HuH-7.5 (cell line): ENCODE measurements at places on chromosomes 13 and 19.
A peak's percentile ranks its signal among the peaks of the same experiment; 100 is the strongest.

DNA sequence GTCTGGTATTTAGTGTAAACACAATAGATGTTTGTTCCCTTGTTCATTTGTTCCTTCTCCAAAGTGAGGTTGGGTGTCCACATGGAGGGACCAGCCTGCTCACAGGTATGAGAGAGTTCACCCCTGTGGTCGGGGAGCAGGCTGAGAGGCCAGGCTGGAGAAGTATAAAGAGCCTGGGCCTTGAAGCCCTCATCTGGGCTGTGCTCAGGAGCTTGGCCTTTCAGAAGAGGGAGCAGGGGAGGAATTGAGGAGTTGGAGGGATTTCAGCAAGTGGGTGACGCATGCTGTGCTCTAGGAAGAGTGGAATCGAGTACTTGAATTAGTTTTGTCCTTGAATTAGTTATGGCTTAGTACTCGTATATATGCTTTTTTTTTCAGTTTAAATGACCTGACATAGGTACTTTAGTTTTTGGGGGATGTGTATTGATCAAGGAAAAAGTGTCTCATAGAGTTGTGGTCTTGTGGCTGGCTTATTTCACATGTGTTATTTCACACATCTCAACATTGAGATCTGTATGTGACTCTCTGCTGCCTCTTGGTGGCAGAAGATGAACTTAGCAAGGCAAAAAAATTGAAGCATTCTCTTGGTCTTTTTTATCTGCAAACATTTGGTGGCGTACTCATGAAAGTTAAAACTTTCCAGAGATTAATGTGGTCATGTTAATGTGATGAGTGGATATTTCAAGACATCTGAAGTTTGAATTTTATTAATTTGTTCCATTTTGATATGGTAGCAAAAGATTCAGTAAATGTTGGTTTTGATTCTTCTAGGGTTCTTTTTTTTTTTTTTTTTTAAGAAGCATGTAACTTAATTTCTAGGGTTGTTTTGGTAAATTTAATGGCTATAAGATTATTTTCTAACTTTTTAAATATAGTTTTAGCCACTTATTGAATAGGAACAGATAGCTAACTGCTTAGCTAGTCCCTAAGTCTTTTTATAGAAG, 54.3 kb downstream of the SLAIN1 start:
- DNase-seq = peak; percentile 11

DNA sequence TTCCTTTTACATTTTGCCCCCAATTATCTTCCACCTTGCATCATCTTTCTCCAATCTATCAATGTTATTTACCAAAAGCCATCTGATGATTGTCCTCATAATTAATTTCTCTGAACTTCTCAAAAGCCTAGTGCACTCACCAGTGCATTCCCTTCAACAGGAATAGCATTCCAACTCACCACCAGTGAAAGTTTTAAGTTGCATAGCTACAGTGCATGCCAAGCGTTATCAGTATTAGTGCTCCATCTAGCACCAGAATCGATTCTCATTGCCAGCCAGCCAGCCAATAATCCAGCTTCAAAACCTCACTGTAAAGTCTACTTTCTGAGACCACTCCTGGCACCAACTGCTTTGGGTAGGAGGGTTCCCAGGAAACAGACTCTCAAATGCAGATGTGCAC, 7.4 kb downstream of the MYCBP2 start:
- DNase-seq = no peak

GRCh38 chr19:17718947-17719711, at the start of gene MAP1S:
Gene MAP1S, plus strand, starts transcription at chr19:17719480. Its CDS starts 23 bp downstream, at chr19:17719503.
- DNase-seq = peak; percentile 92

DNA sequence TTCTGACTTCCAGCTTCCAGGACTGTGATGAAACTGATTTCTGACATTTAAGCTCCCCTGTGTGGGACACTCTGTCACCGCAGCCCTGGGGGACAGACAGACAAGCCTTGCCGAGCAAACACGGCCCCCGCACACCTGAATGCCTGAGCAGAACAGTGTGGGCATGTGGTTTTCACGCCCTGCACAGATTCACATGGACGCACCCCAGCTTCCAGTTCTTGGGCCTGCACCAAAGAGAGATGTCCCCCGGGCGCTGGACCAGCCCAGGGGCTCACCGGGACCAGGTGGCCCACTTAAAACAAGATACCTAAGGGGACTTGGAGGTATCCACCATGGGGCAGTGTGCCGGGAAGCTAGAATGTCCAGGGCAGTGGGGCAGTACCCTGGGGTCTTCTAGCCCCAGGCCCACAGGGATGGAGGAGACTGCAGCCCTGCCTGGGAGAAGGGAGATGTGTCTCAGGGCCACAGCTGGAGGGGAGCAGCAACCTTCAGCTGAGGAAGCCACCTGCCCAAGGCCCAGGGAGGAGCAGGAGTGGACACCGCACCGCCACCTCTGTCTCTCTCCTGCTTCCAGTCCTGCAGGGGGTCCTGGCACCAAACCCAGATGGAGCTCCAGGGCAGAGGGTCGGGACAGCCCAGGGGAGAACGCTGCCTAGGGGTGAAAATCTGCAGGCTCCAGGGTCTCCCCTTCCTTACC, 50.5 kb downstream of the SOX1 start:
- DNase-seq = no peak

DNA sequence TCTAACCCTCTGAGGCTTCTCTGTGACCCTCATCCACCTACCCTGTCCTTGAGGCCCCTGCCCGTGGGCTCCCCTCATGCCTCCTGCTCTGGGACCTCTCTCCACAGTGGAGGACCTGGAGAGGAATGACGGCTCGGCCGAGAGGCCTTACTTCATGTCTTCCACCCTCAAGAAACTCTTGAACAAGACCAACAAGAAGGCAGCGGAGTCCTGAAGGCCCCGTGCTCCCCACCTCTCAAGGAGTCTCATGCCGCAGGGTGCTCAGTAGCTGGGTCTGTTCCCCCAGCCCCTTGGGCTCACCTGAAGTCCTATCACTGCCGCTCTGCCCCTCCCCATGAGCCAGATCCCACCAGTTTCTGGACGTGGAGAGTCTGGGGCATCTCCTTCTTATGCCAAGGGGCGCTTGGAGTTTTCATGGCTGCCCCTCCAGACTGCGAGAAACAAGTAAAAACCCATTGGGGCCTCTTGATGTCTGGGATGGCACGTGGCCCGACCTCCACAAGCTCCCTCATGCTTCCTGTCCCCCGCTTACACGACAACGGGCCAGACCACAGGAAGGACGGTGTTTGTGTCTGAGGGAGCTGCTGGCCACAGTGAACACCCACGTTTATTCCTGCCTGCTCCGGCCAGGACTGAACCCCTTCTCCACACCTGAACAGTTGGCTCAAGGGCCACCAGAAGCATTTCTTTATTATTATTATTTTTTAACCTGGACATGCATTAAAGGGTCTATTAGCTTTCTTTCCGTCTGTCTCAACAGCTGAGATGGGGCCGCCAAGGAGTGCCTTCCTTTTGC, 10.8 kb upstream of the ILF3 start:
- DNase-seq = no peak

DNA sequence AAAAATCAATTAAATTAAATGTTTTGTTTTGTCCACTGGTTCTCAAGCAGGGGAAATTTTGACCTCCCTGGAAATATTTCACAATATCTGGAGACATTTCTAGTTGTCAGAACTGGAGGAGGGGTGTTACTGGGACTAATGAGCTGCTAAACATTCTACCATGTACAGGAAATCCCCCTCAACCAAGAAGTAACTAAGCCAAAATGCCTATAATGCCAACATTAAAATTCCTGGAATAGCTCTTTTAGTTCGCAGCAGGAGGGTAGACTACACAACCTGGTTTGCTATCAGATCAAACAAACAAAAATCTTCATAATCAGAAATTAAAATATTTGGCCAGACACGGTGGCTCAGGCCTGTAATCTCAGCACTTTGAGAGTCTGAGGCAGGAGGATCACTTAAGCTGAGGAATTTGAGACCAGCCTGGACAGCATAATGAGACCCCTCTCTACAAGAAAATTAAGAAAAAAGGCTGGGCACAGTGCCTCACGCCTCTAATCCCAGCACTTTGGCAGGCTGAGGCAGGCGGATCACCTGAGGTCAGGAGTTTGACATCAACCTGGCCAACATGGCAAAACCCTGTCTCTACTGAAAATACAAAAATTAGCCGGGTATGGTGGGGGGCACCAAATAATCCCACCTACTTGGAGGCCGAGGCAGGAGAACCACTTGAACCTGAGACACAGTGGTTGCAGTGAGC, 13.7 kb upstream of the SMARCA4 start:
- no peak for DNase-seq

DNA sequence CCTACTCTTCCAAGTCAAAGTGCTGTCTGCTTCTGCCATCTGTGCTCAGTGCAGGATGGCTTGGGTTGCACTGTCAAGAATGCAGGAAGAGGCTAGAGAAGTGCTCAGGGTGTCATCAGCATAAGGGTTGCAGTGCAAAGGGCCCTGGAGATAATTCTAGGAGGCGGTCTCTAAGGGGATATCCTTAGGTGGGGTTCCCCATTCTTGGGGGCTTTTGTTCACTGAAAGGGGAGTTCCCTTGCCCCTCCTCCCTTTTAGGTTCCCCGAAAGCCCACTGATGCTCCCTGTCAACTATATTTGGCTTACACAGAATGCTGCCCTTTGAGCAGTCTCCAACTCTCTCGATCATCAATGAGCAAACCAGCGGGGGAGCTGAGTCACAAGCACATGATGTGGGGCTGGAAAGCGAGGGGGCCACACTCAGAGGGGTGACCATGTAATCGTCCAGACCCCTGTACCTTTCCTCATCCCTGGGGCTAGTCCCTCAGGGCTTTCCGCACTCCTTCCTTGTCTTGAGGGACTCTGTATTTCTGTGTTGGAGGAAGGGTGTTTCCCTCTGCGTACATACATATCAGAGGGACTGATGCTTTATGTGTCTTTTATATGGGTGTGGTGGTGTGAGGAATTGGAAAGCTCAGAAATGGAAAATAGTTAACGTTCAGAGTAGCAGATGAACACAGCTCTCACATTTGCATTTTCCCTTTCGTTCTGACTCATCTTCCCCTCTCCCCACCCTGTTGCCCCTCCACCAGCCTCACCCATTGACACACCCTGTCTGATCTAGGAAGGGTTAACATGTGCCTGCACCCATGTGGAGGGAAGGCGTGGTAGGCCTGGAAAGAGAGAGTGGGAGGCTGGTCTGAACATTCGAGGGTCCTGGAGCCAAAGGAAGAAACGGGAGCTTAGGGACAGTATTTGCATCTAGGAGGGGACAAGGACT, 6.7 kb downstream of the ZBTB32 start:
- no peak for DNase-seq

- no peak for DNase-seq
Measured at GRCh38 chr19:11401808-11402543, 17.1 kb downstream of the RGL3 start.

DNA sequence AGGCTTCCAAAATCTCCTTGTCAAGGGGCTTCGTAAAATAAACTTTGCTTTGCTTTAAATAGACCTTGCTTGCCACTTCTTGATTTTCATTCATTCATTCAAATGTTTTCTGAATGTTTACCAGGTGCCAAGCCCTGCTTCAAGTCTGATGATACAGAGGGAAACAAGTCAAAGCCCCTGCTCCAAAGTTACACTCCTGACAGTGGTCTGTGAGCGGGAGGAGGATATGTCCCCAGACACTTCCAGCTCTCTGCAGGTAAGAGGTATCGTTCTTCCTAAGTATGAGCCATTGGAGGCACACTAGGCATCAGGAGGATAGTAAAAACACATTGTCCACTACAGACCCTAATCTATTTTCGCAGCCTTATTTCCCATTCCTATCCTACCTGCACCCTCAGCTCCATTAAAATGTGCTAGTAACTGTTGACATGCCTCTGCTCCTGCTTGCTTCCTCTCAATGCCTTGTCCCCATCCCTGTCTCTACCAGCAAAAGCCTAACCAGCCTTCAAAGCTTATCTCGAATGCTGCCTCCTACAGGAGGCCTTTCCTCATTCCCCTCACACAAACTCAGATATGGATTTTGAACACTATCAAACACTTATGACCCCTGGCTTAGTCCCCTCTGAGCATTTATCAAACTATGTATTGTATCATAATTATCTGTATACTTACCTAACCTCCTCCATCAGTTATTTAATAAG, 6.2 kb upstream of the WBP4 start:
- peak; percentile 10 for DNase-seq

GRCh38 chr13:99315186-99315585, 8.0 kb upstream of the GPR183 start:
- DNase-seq = no peak

GRCh38 chr13:79456656-79457365, 24.1 kb upstream of the NDFIP2 start:
- DNase-seq = no peak

- no peak for DNase-seq
Measured at GRCh38 chr13:23670793-23671192, 100.6 kb downstream of the TNFRSF19 start.

GRCh38 chr13:36428086-36428485, 4.2 kb upstream of the CCNA1 start:
- DNase-seq = no peak

DNA sequence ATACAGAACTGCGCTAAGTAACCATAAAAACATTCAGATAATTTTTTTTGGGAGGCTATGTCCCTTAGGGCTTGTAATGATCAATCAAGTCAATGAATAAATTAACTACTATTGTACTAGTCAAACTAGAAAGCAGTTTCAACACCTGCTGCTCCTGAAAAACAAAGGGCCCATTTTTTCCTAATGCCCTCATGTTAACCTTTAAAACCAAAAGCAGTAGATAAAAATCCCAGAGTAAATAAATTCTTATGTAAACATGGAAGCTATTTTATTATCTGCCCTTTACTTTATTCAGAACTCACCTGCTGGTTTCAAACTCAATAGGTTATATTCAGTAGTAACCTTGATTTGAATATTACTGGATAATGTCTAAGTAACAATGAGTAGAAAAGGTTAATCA, 159.5 kb upstream of the STARD13 start:
- no peak for DNase-seq

GRCh38 chr13:78832461-78832860, 173.5 kb upstream of the OBI1 start:
- DNase-seq = no peak

DNA sequence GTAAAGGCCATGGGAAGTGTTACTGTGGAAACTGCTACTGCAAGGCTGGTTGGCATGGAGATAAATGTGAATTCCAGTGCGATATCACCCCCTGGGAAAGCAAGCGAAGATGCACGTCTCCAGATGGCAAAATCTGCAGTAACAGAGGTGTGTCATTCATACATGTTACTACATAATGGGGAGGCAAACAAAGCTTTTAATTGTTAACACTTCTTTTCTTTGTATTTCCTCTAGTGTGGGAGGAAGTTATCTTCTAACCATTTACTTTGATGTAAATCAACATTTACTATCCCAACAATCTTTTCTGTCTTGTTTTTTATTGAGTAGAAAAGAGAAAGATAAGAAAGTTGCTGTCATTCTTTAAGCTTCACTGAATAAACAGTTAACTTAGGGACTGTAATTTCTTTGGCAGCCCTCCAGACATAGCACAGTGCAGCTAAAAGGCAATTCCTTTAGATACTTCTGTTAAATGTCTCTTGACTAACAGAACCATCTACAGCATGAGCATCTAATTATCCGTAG, 126.9 kb downstream of the ITGBL1 start:
- no peak for DNase-seq

- DNase-seq = no peak
Measured at GRCh38 chr19:35729763-35730162, 12.0 kb downstream of the KMT2B start.
